ENCODE measurements at places on chromosomes 3 and 15.

GRCh38 chr15:32794973-32795372, 77.2 kb downstream of the GREM1 start:
- no peak for DNase-seq

- no peak for DNase-seq
Observed at GRCh38 chr3:42884324-42884723, 8.6 kb upstream of the CYP8B1 start.

DNA sequence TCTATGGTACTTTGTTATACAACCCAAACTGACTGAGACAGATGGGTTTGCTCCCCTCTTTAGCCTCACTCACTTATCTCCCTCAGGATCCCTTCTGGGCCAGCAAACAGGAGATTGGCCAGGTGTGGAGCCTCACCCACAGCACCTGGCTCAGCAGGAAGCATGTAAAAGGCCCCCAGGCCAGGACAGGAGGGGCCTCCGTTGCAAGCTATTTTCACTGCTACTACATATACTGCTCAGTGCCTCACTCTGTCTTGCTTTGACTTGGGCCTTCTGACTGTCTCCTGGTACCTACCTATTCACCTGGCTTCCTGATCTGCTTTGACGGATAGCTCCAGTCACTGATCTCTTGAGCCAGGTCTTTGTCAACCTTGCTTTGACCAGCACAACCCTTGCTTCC, 20.4 kb upstream of the TPM1 start:
- DNase-seq, result no peak

DNA sequence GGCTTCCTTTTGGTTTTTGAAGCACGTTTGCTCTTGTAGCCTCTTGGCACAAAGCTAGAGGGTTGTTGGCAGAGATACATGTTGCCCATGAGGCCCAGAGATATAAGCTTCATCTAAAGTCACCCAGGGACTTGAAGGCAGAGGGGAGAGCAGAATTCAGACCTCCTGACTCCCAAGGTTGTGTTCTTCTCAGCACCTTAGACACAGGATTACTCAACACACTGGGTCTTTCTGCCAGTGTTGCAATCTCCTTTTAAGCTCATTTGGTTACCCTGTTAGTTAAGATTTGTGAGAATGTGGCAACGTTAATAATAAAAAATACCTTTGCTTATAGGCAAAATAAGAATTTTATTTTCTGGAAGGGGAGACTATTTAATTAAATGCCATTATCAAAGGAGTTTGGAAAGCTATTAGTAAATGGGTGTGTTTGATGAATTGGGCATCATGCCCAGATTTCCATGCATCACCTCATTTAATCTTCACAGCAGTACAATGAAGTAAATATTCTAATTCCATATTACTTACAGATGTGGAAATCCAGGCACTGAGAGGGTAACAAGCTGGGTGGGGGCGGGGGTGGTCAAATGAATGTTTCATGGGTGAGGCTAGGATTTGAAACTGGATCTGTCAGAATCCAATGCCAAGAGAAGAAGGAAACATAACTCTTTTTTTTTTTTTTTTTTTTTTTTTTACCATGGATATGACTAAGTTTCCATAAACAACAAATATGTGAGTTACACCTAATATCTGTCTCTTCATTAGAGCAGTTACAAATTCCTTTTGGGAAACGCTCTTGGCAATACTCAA, 183.3 kb downstream of the NR1D2 start:
- DNase-seq, result no peak

GRCh38 chr3:173744479-173744878, 346.9 kb downstream of the NLGN1 start:
- DNase-seq, result no peak

DNA sequence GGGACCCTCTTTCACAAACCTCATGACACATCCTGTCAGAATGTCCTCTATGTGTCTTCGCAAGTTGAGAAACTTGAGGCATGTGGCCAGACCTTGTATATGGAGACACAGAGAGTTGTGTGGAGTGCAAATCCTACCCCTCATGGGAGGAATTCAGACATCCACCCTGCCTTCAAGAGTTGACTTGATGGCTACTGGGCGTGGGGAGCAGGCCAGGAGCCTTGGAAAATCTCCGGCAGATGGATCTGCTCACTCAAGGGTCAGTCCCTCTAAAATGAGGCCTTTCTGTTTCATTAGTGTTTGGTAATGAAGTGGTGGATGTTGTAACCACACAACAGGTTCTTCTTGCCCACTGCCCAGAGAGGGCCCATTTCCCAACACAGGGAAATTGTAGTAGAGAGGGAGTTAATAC, 79.0 kb downstream of the ASB7 start:
- no peak for DNase-seq

DNA sequence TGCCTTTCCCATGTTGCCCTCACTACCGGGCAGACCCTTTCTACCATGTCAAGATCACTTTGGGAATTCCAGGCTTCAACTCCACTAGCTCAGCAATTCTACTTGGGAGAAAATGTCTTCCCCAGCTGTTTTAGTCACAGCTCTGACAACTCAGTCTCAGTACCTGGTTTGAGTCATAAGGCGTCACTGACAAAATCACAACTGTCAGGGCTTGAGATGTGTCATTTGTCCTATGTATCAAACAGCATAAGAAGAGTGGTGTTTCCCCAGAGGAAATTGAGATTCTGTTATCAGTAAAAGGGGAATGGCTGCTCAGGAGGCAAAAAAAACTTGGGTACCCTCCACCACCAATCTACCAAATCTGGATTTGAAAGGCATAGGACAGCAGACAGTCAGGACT, 594.9 kb upstream of the SUCLG2 start:
- DNase-seq, result no peak

- DNase-seq, result no peak
Observed at GRCh38 chr3:46882377-46883053, 5.0 kb downstream of the PTH1R start.

- no peak for DNase-seq
Observed at GRCh38 chr3:134013280-134013679, 16.4 kb downstream of the SLCO2A1 start.

GRCh38 chr3:13219902-13220296, 146.7 kb upstream of the IQSEC1 start:
- DNase-seq, result no peak

- no peak for DNase-seq
Observed at GRCh38 chr3:66195347-66195783, 25.4 kb upstream of the SLC25A26 start.

- DNase-seq, result no peak
Observed at GRCh38 chr15:45690581-45691260, 55.9 kb downstream of the SQOR start.

DNA sequence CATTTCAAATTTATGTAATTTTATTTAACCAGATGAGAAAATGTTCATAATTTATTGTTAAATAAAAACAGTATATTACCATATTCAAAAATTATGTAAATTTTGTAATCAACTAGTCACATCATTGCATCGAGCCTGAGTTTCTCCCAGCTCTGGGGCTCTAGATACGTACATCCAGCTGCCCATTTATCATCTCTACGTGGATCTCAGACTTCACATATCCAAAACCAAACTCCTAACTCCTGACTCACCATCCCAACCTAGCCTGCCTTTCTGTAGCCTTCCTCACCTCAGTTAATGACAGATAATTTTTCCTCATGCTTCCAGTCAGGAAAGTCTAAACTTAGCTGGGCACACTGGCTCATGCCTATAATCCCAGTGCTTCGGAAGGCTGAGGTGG, 194.8 kb downstream of the SSR3 start:
- DNase-seq, result no peak

GRCh38 chr15:34653992-34654391, 70.5 kb upstream of the GOLGA8B start:
- DNase-seq, result no peak

DNA sequence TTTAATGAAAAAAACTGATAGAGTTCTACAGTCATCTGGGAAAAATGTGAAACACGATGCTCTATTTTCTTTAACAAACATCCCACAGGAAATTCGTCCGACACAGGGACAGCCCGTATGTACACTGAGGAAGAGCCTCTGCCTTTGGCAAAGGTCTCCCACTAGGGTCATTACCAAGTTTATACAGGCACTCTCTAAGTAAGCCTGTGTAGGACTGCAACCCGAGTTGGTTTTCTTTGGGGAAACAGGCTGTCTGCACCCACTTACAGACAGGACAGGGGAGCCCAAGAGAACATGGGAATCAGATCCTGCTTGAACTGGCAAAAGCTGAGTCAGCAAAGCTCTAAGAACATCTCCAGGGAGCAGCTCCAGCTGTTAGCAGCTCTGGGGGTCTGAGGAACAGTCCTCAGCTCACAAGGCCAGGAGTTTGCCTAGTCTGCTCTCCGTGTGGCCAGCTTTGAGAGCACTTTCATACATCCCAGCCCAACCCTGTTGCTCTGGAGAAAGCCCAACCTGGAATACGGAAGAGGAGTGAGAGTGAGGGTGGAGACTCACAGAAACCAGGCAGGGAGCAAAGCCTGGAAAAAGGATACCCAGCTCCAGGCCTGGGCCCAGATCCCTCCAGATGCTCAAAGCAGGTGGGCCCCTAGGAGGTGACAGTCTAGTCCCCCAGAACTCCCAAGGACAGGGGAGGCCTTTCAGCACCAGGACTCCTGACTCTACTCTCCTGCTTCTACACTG, 1.9 kb downstream of the TBC1D2B start:
- no peak for DNase-seq

DNA sequence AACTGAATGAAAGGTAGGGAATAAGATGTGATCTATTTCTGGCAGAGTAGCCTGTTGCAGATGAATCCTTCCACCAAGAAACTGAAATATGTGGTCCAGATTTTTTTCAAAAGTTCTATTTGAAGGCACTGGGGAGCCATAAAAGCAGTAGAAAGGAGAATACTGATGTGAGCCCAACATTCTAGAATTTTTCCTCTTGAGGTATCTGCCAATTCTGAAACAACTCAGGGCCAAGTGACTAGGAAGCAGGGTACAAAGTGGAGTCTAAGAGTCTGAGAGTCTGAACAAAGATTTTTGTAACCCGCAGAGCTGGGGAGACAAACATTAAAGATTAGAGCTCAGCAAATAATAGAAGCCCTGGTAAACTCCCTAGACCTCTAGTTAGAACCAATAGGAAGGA, 58.3 kb upstream of the SLCO3A1 start:
- DNase-seq, result no peak

- no peak for DNase-seq
Observed at GRCh38 chr3:182357928-182358327, 435.4 kb upstream of the ATP11B start.

- no peak for DNase-seq
Observed at GRCh38 chr3:105836533-105836932, 32.3 kb downstream of the CBLB start.

- DNase-seq, result no peak
Observed at GRCh38 chr15:52351206-52351908, 55.8 kb upstream of the MYO5C start.

DNA sequence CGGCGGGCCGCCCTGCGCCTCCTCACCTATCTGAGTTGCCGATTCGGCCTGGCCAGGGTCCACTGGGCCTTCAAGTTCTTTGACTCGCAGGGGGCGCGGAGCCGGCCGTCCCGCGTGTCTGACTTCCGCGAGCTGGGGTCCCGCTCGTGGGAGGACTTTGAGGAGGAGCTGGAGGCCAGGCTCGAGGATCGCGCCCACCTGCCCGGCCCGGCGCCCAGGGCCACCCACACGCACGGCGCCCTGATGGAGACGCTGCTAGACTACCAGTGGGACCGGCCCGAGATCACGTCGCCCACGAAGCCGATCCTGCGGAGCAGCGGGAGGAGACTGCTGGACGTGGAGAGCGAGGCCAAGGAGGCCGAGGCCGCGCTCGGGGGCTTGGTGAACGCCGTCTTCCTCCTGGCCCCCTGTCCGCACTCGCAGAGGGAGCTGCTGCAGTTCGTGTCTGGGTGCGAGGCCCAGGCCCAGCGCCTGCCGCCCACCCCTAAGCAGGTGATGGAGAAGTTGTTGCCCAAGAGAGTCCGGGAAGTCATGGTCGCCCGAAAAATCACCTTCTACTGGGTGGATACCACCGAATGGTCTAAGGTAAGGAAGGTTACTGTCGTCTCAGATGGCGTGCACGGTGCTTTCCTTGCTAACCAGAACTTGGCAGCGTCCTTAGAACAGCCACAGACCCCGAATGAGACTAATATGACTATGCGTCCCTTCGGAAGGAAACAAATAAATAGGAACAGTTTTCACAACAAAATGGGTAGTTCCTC, 567 bp downstream of the TICRR start:
- DNase-seq, result no peak

DNA sequence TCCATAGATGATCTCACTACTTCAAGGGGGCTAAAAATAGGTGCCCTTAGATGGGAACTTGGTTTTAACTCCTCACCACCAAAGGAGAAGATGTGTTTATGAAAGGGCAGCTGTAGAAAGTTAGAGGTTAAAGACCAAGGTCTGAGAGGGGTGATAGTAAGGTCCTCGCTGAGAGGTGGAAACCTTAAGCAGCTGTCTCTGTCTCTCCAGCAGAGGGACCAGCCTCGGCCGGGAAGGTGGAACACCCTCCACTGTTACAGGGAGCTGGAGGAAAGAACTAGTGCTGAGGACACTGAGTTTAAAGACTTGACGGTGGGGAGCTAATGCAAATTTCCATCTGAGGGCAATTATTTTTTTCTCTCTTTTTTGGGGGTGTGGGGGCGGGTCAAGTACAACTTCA, 8.9 kb upstream of the RLBP1 start:
- no peak for DNase-seq

GRCh38 chr3:71130471-71131374, 452.8 kb downstream of the FOXP1 start:
- no peak for DNase-seq

GRCh38 chr15:78077053-78077870, at the start of gene TBC1D2B:
TBC1D2B (minus strand) TSS chr15:78077711; CDS start chr15:78077652, 59 bp downstream.
- no peak for DNase-seq

- no peak for DNase-seq
Observed at GRCh38 chr3:73214846-73215245, 153.4 kb downstream of the EBLN2 start.

- no peak for DNase-seq
Observed at GRCh38 chr3:8996681-8997121, 33.4 kb upstream of the RAD18 start.

DNA sequence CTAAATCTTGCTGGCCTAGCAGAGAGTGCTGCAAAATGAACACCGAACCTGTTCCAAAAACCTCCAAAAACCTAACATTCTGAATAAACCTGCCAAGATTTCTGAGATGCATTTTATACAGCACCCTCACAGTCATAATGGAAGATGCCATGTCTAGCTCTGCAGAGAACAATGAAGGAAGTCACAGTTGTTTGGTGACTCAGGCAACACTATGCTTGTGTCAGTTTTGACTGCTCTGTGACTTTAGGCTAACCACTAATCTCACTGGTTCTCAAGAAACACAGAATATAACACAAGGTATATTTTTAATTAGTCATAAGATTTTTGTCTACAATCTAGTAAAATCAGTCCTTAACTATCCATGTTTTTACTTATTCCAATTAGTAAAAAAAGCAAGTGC, 606.6 kb downstream of the TBL1XR1 start:
- DNase-seq, result no peak

DNA sequence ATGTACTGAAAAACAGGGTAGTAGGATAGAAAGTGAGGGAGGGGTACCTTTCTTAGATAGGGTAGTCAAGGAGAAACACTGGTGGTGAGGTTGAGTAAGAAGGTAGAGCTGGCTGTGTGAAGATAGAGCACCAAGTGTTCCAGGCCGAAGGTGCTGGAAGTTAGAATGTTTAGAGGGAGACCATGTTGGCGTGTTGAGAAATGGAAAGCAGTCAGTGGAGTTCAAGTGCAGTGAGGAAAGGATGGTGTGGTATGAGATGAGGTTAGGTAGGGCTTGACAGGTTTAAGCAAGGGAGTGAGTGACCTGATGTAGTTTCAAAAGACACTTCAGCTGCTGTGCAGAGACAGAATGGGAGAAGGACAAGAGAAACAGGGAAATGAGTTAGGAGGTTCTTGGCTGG, 54.2 kb upstream of the CHST2 start:
- no peak for DNase-seq

- no peak for DNase-seq
Observed at GRCh38 chr3:11050666-11051323, 58.2 kb downstream of the SLC6A1 start.
